ENCODE measurements at places on chromosomes 3 and 15.

DNA sequence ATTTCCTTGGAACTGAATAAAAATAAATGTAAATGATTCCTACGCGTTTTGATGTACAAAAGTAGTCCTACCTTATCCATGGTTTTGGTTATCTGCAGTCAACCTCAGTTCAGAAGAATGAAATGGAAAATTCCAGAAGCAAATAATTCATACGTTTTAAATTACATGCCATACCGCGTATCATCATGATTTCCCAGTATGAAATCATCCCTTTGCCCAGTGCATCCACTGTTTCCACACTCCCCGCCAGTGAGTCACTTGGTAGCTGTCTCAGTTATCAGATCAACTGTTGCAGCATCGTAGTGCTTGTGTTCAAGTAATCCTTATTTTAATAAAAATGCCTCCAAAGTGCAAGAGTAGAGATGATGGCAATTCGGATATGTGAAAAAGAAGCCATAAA, 9.1 kb upstream of the MFSD1 start:
- DNase-seq = no peak

GRCh38 chr15:56532721-56533460, 68.0 kb upstream of the MNS1 start:
- no peak for DNase-seq

GRCh38 chr3:122973893-122974615, 53.5 kb downstream of the SEMA5B start:
- DNase-seq = no peak

DNA sequence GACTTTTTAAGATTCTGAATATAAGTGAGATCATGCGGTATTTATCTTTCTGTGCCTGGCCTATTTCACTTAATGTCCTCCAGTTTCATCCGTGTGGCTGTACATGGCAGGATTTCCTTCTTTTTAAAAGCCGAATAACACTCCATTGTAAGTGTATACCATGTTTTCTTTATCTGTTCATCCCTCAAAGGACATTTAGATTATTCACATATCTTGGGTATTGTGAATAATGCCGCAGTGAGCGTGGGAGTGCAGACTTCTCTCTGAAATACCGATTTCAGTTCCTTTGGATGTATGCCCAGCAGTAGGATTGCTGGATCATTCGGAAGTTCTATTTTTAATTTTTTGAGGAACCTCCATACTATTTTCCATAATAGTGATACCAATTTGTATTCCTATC, 136.1 kb downstream of the APBA2 start:
- DNase-seq = no peak

- DNase-seq = no peak
These were observed 3.4 kb downstream of the VILL start for GRCh38 chr3:37993820-37994638.

GRCh38 chr3:149258298-149258697, 36.7 kb upstream of the CP start:
- no peak for DNase-seq

GRCh38 chr3:191387441-191388077, 57.2 kb upstream of the UTS2B start:
- DNase-seq = no peak

DNA sequence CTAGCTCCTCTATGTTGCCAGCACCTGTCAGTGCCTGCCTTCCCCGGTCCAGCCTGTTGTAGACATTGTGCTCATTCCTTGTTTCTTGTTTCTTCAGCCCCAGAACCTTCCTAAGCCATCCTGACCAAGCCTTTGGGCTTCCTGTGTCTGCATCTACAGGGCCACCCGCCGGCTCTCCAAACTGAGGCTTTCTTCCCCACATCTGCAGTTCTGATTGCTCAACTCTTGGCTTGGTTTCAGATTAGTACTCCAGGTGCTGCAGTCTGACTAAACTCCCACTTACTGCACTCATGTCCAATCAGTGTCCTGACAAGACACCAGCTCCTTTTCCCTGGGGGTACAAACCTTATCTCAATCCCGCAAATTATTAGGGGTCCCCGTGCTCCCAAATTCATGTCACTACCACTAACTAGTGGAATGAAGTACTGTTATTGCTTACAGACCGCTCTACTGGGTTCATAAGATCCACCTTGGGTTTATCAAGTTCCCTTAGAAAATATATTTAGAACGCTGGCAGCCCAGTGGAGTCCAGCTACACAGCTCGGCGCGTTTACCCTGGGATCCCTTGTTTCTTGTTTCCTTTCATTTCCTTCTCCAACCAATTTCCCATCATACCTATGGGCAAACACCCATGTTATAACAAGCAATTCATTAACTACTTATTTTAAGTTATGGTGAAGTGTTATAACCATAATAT, 114.2 kb upstream of the TJP1 start:
- DNase-seq = no peak

- DNase-seq = no peak
These were observed 48.7 kb upstream of the BHLHE40 start for GRCh38 chr3:4930501-4930900.
